ENCODE measurements at places on chromosomes 7 and 10.

GRCh38 chr7:156578978-156579430 lies 61.6 kb upstream of the RNF32 start:
- no peak for DNase-seq

DNA sequence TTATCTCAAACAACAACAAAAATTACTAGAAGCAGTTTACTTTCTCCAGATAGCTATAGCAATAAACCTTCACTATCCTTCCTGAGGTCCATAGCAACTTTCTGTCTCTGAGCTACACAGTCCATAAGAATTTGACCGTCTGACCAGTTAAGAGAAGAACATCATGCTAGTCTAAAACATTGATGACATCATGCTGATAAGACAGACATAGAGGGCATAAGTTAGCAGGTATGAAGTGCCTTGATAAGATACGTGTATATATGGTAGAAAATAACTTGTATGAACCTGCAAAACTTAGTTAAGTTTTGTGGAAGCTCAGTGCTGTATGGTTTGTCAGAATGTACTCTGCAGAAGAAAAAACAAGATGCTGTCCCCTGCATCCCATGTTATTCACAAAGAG lies 353.0 kb downstream of the GRID1 start:
- DNase-seq, result no peak

DNA sequence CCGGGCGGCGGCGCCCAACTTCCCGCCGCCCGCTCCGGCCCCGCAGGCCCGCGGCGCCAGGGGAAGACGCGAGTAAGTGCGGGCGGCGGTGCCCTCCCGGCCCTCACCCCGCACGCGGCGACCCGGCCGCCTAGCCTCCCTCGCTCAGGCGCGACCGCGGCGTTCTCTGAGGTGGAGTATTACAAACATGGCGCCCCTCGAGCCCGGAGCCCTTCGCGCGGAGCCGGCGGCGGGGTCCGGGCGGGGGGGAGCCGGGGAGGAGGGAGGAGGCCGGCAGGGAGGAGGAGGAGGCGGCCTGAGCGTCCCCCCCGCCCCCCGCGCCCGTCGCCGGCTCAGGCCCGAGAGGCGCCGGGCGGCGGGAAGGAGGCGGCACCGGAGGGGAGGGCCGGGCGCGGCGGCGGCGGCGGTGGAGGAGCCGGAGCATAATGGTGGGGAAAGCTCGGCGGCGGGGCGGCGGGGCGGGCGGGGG lies at the start of gene ZMYND11:
Gene ZMYND11 (plus strand): TSS at position 324 of the 469 bp plus-strand sequence. CDS start 44,558 bp downstream, outside the sequence.
- peak; percentile 68 for DNase-seq

DNA sequence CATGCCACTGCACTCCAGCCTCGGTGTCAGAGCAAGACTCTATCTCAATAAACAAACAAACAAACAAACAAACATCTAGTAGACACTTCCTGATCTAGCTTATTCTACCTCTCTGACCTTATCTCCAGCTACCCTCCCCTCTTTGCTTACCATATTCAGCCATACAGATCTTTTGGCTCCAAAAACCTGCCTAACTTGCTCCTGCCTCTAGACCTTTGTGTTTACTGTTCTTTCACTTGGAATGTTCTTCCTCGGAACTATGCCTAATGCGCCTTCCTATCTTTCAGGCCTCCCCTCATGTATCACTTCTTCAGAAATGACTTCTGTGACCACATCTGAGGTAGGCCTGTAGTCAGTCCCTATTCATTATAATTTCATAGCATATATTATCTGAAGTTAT lies 20.3 kb upstream of the WNT8B start:
- DNase-seq, result no peak

DNA sequence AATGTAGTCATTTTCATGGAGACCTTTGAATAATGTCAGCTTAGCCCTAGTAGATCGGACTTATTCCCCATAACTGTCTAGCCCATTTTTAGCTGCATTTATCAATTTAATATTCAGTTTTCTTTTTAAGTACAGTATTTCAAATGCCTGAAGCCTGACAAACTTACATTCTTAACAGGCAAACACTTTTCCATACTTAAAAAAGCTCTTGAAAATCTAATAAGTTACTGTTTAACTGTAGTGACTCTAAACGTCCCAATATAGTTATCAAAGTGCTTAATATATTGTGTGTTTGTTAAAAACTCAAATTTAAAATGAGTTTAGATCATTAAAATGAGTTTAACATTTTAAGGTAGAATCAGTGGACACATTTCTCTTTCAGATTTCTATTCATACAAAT lies 44.9 kb downstream of the PON1 start:
- no peak for DNase-seq

- no peak for DNase-seq
Observed at GRCh38 chr10:10676972-10677371, 340.7 kb upstream of the CELF2 start.

GRCh38 chr10:114547514-114547913 lies 110.6 kb downstream of the ABLIM1 start:
- DNase-seq, result no peak

- no peak for DNase-seq
Observed at GRCh38 chr7:86908948-86909347, 150.5 kb downstream of the ELAPOR2 start.

GRCh38 chr10:78460204-78460603 lies 426.5 kb downstream of the RPS24 start:
- DNase-seq, result no peak

DNA sequence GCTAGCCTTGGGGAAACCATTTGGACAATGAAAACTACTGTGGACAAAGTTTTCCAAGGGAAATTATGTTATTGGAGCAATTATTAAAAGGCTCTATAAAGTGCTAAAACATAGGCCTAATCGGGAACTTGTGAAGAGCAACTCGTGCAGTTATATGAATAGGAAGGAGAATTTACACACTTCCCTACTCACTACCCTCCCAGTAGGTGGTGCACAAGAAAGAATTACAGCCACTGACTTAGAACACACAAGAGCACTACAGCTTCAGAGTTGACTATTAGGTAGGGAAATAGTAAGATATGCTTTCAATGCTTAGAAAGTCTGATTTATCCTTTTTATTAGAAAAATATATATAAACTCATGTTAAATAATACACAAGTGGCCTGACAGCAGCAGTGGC lies 47.2 kb downstream of the GSAP start:
- DNase-seq, result no peak

DNA sequence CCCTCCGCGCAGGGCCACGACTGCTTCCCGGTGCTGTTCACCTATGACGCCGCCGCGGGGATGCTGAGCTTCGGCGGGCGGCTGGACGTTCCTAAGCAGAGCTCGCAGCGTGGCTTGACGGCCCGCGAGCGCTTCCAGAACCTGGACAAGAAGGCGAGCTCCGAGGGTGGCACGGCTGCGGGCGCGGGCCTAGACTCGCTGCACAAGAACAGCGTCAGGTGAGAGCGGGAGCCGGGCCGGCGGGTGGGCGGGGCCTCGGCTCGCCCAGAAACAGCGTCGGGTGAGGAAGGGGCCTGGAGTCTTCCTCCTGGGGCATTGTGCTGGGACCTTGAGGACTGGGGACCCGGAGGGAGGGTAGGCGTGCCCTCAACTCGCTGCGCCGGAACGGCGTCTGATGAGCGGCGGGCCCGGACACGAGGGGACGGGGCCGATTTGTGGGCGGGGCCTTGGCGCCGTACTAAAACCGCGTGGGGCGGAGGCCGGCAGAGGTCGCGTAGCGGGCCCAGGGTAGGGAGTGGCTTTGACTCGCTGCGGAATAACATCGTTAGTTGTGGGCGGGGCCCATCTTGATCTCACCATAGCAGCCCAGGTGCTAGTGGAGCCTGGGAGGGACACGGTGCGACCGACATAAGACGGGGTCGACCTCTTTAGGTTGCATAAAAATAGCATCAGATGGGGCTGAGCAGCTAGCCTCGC lies 15.6 kb downstream of the PDAP1 start:
- DNase-seq, result peak; percentile 46

DNA sequence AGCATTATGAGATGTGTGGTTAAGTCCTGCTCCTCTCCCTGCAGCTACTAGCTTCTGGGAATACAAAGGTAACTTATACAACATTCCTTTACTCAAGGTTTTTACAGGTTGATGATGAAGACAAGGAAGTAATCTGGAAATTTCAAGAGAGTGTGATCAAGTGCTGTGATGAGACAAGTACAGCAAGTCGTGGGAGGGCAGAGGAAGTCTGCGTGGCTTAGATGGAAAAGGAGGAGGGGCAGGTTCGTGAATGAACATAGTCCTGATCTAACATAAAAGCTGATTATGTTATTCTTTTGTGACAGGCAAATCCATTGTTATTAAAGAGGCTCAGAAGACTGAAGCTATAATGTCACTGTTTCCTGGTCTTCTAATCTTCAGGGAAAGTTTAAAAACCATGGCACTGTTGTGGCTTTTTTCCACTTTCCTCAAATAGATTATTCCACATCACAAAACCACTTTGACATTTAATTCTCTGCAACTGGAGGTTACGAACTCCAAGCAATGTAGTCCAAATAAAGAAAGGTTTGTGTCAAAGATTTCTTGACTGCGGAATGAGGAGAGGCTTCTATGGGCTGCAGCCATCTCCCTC lies 84.1 kb downstream of the CPXM2 start:
- DNase-seq, result no peak

DNA sequence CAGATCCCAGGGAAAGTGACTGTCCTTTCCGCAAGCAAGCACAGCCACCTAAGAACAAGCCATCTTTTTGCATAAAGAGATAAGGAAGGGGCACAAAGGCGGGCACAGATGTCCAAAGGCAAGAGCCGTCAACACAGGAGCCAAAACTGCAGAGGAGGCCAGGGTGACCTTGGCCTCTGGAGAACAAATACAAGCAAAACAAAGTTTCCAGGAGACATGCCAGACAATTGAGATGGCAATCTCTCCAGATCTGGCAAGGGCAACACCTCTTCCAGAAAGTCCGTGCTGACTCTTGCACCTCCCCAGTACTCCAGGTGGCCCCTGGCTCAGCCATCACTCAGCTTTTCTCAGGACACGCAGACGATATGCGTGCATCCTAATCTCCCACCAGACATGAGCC lies 58.2 kb downstream of the TEX36 start:
- no peak for DNase-seq

DNA sequence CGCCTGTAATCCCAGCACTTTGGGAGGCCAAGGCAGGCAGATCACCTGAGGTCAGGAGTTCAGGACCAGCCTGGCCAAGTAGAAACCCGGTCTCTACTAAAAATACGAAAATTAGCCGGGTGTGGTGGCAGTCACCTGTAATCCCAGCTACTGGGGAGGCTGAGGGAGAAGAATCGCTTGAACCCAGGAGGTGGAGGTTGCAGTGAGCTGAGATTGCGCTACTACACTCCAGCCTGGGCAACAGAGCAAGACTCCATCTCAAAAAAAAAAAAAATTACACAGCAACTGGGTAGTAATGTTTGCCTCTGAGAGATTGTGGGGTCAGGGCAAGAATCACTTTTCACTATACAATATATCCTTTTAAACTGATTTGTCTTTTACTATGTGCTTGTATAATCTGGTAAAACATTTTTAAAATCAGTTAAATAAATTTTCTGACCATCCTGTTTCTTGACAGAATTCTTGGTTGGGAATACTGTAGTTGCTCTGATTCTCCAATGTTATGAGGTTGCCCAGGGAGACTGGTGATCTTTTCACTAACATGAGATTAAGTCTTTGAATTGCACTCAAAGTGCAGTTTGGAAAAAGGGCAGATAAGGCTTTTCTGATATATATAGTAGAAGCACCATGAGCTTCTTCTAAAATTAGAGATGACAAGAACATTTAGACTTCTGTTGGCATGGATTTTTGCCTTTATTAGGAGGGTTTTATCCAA lies 1.5 kb downstream of the ENTPD7 start:
- DNase-seq, result no peak

- no peak for DNase-seq
Observed at GRCh38 chr7:89988074-89988473, 166.2 kb upstream of the STEAP1 start.

DNA sequence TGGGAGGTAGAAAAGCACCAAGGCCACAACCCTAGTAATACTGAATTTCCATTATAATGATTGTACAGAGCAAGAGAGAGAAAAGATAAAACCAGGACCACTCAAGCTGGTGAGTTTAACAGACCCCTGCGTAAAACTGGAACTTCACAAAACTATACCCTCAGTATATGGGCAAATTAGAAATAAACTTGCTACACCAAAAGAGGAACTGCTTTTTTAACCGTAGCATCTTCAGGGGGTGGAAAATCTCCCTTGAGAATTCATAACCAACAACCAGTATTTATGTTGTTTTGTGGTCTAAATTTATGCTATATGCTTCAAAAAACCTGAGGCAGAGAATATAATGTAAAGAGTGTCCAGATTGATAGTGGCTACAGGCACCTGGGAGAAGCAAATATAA lies 171.2 kb downstream of the SGMS1 start:
- no peak for DNase-seq

DNA sequence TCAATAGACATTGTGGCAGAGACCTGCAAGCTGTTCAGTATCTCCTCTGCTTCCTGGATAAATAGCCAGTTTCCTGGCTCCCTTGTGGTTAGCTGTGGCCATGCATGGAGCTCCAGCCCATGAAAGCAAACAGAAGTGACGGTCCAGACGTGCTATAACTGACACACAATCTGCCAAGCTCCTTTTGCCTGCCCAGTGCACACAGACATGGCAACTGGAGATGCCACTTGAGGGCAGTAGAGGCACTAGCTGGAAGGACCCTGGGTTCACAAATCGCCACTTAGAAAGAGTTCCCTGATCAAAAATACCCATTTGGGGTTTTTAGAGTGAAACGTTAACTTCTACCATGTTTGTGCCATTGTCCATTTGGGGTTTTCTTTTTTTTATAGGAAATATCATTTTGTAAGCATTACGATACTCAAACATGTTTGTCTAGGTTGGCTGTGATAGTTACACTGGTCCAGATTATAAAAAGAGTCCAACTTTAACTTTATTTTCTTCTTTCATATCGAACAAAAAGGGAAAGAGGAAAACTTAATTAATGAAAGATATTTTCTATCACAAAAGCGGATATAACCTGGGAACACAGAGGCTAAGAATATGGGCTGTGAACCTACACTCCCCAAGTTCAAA lies 31.3 kb downstream of the KIN start:
- DNase-seq, result peak; percentile 22

DNA sequence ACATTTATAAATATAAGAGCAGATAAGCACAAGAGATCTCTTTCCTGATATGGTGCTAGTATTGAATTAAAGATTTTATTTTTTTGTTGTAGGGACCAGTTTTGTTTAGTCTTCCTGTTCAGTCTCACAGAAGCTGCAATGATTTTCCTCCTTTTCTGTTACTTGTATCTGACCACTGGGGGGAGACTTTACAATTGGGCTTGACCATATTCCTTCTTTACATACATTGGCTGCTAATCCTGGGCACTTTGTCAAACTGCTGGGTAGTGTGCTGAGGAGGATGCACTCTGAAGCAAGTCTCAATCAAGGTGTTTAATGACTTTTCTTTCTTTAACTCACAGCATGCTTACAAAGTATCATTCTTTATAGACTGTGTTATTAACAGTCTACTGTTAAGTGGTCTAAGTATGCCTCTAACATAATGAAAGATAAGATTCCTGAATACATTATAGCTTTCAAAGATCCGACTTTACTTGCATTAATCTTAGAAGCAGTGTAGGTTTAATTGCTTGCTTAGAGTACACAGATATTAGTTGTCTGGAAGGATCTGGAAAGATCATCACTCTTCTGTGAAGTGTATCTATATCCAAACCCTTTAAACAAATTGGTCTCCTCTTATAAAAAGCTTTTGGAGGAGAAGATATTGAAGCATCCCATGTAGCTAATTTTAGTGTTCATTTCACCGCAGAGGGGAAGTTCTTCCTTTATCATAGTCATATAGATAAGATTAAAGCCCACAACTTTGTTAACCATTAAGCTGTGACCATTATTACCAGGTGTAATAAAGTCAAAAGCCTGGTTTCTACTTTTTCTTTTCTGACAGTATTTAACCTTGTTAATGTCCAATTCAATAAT lies 3.1 kb downstream of the PALS2 start:
- DNase-seq, result peak; percentile 71

Measured in Caki2 (cell line).